ENCODE measurements at places on chromosomes 12 and 14.

GRCh38 chr14:57462551-57462950 lies 31.1 kb downstream of the CCDC198 start:
- no peak for DNase-seq

- DNase-seq, result no peak
Measured at GRCh38 chr14:55103971-55104954, 24.8 kb upstream of the LGALS3 start.

DNA sequence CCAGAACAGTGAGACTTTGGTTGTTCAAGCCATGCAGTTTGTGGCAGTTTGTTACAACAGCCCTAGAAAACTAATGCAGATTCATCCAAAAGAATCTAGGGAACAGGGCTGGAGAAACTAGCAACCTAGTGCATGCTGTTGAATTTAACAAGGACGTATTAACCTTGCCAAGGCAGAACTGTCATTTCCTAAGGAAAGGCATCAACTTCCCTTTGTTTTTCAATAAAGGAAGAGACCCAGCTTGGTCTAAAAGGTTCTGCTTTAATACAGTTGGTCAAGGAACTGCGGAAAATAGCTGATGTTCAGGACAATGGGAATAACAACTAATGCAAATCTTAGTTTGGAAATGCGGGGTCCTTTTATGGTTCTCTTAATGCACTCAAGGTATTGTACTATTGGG lies 11.5 kb downstream of the AK7 start:
- no peak for DNase-seq

DNA sequence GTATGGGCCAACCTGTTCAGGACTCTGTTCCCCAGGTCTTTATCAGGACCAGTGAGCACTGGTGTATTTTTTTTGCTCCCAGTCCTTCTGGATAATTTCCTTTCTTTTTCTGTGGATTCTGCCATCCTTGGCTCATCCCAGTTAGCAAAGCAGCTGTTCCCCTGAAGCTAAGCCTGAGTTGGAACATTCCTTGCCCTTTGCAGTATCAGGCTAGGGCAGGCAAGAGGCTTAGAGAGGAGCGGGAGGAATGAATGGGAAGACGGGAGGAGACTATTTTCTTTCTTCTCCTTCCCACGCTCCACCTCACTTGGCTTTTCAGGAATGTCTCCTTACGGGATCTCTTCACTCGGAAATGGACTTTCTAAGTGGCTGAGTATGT lies 29.2 kb downstream of the ERG28 start:
- DNase-seq, result no peak

GRCh38 chr14:65336191-65336591 lies 76.3 kb upstream of the FUT8 start:
- DNase-seq, result peak; percentile 73

DNA sequence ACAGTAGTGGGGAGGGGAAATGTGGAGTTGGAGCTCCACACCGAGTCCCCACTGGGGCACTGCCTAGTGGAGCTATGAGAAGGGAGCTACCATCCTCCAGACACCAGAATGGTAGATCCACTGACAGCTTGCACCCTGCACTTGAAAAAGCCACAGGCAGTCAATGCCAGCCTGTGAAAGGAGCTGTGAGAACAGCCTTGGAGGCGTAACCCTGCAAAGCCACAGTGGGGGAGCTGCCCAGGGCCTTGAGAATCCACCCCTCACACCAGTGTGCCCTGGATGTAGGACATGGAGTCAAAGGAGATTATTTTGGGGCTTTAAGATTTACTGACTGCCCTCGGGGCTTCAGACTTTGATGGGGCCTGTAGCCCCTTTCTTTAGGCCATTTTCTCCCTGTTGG lies 12.5 kb downstream of the CTSG start:
- no peak for DNase-seq

DNA sequence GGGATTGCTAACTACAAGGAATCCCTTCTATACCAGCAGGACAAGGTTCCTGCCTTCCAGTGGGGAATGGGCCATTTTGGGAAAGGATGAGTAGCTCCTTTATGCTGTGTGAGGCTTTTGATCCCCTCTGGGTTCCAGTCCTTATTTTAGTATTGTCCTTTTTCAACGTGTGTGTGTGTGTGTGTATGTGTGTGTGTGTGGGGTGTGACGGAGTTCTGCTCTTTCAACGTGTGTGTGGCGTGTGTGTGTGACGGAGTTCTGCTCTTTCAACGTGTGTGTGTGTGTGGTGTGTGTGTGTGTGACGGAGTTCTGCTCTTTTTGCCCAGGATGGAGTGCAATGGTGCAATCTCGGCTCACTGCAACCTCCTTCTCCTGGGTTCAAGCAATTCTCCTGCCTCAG lies 27.4 kb downstream of the RAB35 start:
- no peak for DNase-seq

GRCh38 chr12:117377758-117378157 lies 16.3 kb upstream of the NOS1 start:
- no peak for DNase-seq

GRCh38 chr12:68771223-68771925 lies 25.4 kb downstream of the SLC35E3 start:
- no peak for DNase-seq

DNA sequence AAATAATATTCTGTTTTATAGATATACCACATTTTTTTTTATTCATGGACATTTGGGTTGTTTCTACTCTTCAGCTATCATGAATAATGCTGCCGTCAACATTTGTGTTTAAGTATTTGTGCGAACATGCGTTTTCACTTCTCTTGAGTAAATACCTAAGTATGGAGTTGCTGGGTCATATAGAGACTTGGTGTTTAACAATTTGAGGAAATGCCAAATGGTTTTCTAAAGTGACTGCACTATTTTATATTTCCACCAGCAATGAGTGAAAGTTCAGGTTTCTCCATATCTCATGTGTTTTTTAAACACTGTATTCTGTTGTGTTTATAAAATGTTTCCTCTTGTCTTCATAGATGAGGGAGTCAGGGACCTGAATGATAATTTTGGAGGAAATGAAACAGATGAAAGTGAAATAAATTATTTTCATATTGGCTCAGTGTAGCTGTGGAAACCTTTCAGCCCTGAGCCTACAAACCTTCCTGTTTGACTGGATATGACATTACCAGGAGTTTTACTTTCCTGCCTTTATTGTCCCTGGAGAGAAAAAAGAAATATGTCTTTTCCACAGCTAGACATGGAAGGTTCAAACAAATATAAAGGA lies 26.3 kb downstream of the DAAM1 start:
- no peak for DNase-seq

DNA sequence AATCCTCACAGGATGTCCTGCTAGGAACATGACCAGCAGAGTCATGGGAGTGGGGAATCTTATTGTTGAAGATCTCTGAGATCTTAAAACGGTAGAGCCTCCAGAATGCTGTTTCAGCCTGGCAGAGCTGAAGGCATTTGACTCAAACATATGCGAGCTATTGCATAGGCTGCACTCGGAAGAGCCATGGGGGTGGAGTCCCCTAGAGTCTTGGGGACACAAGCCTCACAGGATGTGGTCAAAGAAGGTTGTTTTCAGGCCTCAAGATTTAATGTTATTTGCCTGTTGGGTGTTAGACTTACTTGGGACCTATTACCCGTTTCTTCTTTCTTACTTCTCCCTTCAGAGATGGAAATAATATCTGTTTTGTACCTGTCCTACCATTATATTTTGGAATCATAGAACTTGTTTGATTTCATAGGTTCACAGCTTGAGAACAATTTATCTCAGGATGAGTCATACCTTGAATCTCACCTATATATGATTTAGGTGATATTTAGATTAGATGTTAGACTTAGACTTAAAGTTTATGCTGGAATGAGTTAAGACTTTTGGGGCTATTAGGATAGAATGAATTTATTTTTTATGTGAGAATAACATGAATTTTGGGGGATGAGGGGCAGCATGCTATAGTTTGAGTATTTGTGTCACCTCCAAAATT lies 172.2 kb upstream of the ATP2B1 start:
- no peak for DNase-seq

DNA sequence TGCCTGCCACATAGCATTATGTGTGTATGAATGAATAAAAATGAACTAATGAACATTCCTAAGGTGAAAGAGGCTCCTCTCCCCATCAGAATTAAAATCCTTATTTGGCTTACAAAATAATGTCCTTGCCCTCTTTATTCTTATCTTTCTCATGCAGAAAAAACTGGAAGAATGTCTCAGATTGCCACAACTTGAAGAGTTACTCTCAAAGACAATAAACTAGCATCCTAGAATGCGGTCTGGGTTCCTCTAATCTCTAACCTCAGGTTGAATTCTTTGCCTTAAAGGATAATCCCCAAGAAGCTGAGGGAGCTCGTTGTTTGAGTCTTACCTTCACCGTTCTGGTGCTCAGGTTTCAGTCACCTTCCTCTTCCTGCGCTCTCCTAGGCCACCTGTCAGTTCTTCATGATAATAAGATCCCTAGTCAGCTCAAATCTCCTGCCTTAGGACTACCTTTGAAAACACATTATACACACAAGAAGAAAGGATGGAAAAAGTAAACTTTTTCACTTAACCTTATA lies 147.1 kb downstream of the PHLDA1 start:
- DNase-seq, result no peak

DNA sequence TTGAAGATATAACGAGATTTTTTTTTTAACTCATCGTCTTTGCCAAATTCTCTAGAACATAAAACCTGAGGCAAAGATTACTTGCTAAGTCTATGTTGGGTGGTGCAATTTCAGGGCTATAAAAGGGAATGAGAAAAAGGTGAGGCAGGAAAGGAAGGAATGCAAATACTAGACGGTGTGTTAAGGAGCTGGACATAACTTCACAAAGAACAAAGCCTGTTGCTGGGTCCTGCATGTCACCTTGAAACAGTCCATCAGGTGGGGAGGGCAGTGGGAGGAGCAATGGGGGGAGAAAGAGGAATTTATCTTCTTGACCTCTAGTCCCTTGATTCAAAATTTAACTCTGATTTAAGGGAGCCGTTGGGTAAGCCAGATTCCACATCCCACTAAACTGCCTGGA lies 16.1 kb upstream of the DUSP6 start:
- no peak for DNase-seq

DNA sequence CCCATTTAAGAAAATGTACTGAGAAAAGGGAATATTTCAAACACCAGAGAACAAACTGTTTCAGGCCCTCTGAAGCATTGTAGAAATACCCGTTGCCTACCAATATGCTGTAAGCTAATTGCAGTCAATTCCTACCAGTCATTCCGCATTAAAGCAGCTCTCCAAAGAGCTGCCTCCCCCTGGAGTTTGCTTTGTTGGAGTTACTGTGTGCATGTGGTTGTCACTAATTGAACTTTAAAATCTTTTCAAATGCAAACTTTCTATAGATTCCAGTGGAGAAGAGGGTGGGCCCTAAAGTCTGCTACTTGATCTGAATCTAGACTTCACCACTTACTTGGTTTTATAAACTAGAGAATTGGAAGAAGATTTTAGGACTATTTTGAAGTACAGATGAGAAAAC lies 112.7 kb downstream of the PLXNC1 start:
- DNase-seq, result no peak

DNA sequence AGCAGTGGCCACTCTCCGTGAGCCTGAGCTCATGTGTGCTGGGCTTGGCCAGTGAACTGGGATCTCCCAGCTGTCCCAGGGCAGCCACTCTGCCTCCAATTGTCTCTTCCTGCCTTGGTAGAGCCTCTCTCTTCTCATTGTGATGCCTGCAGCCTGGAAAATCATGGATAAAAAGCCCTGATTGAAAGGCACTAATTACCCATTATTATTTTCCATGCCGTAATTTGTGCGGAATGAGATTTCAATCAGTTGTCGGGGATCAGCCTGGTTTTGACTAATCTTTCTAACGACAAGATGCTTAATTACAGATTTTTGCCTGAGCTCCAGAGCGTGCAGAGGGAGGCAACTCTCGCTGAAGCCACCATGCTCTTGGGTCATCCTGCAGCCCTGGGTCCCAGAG lies 52.7 kb downstream of the ESRRB start:
- DNase-seq, result no peak

DNA sequence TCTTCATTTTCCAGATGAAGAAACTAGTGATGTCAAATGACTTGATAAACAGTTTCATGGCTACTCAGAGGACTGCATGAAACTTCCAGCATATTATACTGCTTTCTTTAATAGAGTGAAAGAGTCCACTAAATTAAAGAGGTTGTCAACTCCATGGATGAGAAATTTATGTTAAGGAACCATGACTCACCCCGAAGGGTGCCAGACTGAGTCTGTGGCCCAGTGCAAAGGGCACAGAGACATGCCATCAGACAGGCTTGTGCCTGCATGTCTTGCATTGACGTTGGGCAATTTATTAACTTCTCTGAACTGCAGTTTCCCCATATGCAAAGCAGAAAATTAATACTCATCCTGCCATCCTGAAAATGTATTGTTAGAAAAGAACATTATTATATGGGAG lies 382.4 kb downstream of the APAF1 start:
- no peak for DNase-seq

DNA sequence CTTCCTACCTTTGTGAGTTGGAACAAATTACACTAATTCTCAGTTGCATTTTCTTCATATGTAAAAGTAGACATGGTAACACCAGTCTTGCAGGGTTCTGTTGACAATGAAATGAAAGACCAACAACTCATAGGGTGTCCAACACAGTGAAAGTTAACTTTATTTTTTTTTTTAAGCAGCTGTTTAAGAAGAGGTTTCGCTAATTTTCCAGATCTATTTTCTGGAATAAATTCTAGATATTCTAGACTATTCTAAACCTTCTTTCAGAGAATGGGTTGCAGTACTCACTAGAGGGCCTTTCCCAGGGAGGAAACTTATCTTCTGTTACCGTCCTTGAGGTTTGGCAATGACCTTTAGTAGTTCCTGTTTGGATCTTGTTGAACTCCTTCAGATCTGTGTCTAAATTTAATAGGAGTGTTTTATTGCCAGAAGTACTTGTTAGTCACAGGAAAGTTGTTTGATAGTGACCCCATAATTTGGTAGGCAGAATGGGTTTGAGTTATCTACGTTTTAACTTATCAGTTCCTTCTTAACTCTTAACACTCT lies 2.8 kb upstream of the ART4 start:
- DNase-seq, result no peak

Data from fibroblast of skin of scalp (primary cell).